ENCODE measurements at places on chromosomes 2 and 18.
A peak's percentile ranks its signal among the peaks of the same experiment; 100 is the strongest.

DNA sequence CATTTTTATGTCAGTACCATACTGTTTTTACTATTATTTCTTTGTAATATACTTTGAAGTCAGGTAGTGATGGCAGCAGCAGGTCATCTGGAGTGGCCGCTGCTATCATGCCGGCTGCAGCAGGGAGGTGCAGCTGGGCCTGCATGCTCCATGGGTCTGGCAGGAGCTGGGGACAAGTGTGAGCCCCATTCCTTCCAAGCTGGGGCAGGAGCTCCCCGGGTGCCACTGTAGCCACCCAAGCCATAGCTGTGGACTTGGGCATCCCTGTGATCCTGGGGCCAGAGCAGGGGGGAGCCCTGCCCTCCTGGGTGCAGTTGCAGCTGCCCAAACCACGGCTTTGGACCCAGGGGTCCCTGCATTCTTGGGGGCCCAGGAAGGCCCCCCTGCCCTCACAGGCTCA lies 59.2 kb downstream of the CSRNP3 start:
- DNase-seq, result no peak

GRCh38 chr2:101762451-101763171 lies 65.1 kb downstream of the MAP4K4 start:
- no peak for DNase-seq

DNA sequence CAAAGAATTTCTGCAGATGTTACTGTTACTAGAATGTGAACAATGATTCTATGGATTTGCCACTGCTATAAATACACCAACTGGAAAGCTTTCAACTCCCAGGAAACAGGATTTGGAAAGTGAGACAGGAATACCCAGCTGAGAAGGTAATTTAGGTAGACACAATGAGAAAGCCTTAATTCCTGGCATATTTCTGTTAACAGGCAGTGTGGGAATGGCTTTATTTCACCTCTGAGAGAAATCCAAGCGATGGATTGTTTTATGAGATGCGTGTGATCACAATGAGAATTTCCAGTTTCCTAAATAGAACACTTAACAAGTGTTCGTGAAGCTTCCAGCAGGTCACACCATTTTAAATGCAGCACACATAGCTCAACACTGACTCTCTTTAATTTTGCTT lies 133.0 kb downstream of the SLC8A1 start:
- no peak for DNase-seq

DNA sequence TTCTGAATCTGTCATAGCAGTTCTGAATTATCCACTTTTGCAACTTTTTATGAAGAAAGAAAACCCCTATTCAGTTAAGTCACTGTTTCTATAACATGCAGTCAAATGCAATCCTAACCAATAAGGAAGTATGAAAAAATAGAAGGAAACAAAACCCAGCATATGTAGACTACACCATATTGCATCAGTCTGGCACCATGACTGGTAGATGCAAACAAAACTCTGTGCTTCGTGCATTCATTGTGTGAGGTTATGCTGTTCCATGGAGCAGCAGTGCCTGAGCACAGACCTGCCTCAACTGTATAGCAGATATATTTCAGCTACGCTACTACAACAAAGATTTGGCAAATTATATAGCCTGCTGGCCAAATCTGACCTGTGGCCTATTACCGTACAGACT lies 325.5 kb downstream of the LRP1B start:
- DNase-seq, result no peak

DNA sequence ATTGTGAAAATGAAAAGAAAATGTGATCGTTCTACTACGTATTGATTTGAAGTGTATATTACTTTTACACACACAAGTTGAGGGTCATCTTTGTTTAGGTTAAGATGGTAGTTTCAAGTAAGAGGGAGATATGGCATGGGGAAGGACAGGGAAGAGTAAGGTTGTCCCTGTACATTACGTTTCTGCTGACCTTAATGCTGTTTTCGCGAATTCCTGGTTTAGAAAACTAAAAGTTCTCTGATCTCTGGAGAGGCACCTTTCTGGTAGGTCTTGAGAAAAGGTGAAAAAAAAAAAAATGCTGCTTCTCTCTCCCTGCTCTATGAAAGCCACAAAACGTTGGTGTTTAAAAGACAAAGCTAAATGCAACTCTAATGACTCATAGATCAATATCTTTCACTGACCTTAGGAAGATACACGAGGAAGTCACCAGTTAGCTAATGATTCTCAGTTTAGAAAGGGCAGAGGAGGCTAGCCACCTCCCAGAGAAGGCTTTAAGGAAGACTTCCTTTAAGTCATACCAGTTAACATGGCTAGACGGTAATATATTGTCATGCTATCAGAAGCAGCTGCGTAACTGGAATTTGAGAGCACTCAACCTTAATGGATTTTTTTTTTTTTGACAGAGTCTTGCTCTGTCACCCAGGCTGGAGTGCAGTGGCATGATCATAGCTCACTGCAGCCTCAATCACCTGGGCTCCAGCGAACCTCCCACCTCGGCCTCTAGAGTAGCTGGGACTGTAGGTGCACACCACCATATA lies 13.2 kb downstream of the TXNDC2 start:
- DNase-seq, result peak; percentile 91

GRCh38 chr2:170375192-170375591 lies 197.2 kb downstream of the MYO3B start:
- DNase-seq, result no peak

DNA sequence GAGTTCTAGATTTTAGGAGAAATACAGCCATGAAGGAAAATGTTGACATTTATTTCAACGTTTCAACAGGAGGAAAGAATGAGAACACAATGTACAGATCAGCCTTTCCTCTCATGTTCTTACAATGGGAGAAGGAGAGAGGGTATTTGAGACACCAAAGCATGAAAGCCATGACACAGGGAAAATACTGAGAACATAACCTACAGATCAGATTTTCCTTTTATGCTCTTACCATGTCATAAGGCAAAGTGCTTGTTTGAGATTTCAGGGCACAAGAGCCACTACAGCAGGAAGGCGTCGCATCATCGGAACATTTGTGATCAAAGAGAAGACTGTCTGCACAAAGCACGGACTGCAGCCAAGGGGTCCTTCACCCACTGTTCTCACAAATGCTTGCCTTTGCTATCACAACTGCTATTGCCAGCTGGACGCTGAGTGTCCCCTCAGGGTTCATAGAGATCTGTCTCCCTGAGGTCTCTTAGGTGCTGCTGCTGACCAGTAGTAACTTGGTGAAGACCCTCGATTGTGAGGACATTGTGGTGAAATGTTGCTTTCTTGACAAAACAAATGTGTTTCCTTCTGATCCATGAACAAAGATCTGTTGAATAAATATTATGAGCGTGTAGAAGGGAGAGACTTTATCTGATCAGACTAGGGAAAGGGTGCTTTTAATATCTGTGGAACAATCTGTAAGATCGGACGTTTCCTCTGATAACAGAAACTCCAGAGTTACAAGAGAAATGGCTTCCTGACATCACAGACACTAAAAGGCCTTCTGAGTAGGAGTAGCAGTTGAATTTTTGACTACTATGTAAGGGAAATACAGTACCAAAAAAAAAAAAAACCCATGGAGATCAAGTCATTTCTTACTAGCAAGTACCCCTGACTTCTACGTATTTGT lies 6.4 kb upstream of the IL1RL1 start:
- no peak for DNase-seq

DNA sequence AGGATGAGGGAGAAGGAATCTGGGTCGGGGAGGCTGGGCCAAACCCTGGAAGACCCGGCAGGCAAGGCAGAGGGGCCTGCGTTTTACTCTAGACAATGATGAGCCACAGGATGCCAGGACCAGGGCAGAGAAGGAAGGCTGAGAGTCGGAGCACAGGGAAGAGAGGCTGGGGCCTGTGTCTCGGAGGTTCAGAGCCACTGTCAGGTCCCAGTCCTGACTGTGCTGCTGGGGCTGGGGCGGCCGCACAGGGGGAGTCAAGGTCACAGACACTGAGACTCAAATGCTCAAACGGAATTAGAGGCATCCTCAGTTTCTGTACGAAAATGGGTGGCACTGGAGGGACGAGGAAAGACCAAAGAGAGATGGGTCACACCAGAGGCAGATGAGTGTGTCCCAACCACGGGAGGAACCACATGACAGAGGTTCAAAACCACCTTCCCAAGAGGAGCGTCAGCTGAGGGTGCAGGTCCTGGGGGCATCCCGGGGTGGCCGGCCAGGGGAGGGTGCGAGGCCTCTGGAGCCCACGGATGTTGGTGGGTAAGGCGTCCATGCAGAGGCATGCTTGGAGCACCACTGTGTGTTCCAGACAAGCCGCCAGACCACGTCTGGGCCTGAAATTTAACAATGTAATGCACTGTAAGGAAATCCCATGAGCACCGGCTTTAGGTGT lies 14.7 kb downstream of the HDAC4 start:
- no peak for DNase-seq

DNA sequence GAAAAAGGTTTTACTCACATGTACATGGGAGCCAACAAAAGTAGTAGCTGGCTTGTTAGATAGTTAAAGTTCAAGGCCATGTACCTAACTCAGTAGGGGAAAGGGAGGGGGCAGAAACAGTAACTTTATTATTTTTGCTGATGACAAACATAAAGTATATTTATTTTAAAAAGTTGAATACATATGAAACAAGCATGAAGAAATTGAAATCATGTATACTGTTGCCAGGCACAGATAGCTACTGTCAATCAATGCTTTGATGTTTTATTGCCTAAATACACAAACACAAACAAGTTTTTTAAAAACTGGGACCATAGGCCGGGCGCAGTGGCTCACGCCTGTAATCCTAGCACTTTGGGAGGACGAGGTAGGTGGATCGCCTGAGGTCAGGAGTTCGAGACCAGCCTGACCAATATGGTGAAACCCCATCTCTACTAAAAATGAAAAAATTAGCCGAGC lies 7.6 kb upstream of the PSD4 start:
- no peak for DNase-seq

DNA sequence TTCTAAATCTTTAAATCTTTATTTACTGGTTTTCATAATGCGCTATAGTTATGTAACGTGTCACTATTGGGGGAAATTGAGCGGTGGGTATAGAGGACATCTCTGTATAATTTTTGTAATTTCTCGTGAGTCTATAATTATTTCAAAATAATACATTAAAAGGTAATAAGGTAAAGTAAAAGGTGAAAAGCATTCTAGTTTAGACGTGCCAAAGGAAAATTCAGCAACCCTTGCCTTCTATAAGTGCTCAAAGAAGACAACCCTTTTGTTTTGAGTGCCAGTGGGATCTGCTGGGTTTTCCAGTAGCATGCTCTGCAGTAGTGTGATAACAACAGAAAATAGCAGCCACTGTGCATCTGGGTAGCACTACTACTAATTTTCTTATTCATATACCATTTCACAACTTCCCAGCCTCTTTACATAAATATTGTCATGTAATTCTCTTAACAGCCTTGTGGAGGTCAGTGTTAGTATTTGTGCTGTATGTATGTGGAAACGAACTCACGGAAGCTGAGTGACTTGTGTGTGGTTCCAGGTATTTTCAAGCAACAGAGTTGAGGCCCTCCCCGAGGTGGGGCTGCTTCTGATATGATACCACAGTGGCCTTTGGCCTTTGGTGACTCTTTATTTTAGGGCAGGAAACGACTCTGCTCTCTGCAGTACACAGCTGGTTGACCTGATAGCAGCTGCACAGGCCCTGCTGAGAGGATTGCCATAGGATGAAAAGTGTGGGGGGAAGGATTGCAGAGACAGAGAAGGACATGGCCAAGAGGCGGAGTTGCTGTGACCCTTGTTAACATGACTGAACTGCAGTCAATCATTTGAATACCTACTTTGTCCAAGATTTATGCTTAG lies 104.5 kb downstream of the TDRD15 start:
- no peak for DNase-seq

GRCh38 chr18:32961538-32961937 lies 188.7 kb upstream of the KLHL14 start:
- no peak for DNase-seq

GRCh38 chr2:196123679-196124373 lies 47.6 kb downstream of the STK17B start:
- peak; percentile 69 for DNase-seq
